ENCODE measurements at places on chromosomes 6 and 20.
A peak's percentile ranks its signal among the peaks of the same experiment; 100 is the strongest.

- DNase-seq, result no peak
These were observed 37.6 kb upstream of the PHIP start for GRCh38 chr6:79115553-79116182.

DNA sequence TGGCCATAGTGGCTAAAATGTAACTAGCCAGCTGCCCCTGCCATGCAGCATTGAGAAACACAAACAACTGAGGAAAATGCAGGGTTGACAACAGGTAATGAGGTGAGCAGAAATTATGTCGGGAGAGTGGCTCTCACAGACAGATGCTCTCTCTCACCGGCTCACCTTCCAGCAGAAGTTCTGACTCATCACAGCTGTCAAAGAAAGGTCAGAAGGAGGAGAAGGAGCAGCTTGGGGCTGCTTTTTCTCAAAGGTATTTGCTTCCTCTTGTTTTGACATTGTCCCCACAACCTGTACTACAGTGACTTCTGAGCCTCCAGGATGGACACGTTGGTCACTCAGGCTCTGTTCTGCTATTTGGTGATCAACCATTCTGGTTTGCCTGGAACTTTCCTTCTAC lies 190.5 kb upstream of the HEY2 start:
- no peak for DNase-seq

- DNase-seq, result no peak
These were observed 1.1 kb upstream of the CDC5L start for GRCh38 chr6:44386364-44386928.

- no peak for DNase-seq
These were observed 358.5 kb downstream of the ZFAND3 start for GRCh38 chr6:38177882-38178583.

DNA sequence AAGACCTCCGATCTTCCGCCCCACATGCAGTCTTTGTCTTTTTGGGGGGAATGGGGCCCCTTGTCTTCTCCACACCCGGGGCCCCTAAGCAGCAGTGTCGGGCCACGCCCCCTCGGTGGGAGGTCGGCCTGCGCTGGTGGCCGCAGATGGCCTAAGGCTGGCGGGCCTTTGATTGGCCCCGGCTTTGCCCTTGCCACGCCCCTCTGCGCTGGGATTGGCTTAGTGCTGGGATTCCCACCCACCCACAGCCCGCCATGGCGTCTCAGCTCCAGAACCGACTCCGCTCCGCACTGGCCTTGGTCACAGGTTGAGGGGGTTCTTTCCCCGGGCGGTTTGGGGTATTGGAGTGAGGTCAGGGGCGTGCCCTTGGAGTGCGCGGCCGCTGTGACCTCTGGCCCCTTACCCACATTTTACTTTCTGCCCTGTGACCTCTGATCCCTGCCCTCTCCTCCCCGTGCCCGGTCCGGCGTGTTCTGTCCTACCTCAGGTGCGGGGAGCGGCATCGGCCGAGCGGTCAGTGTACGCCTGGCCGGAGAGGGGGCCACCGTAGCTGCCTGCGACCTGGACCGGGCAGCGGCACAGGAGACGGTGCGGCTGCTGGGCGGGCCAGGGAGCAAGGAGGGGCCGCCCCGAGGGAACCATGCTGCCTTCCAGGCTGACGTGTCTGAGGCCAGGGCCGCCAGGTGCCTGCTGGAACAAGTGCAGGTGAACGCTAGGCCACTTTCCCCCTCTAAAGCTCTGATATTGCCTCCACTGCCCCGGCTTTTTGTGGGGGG lies at the start of gene HSD17B8:
Gene HSD17B8, plus strand, starts transcription at position 241 of the 776 bp plus-strand sequence. Its CDS starts 14 bp downstream, at position 255.
- DNase-seq, result peak; percentile 93

- peak; percentile 88 for DNase-seq
These were observed 20.8 kb downstream of the C20orf203 start for GRCh38 chr20:32652739-32653526.

- DNase-seq, result no peak
These were observed 67.9 kb downstream of the ZHX3 start for GRCh38 chr20:41249411-41250281.

DNA sequence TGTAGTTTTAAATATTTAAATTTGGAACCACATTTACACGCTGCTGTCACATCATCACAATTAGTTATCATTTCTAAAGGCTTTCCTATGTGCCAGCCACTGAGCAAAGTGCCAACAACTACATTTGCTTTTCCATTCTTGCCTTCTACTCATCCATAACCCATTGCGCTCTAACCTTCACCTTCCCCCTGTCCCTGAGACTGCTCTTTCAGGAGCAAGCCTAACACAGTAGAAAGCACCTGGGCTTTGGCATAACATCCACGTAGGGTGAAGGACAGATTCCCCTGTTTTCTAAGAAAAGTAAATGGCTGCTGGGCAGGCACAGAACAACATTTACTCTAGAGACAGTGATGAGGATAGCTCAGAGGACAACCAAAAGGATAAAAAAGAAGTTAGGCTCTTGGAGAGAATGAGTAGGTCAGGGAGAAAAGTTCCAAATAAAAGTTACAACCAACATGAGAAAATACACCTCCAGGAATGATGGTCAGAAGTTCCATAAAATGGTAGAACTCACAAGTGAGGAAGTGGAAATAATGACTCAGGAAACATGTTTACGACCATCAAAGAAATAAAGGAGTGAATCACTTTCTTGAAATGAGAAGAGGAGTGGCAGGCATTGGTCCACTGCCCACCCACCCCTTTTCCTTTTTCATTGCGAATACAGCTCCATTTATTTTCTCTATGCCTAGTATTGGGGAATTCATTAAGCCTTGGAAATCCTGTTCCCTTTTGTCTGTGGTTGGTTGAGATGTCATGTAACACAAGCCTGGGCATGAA lies 77.2 kb downstream of the PFDN4 start:
- no peak for DNase-seq

- no peak for DNase-seq
These were observed 5.5 kb downstream of the HLA-DQA1 start for GRCh38 chr6:32642720-32643106.

DNA sequence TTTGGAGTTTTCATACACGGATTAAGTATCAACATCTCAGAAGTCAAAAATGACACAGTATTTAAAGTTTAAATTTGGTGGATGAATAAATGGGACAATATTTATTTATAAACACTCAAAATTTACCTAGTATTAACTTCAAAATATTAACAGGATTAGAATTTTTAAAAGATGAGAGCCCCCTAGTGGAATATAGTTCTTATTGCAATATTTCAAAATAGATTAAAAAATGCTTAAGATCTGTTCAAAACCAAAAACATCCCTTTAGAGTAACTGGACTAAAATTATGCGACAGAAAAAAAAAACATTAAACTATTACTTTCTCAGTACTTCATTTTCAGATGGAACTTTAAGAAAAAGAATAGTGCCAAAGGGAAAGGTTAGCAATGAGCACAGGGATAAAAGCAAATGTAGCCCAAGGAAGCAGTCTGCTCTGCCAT lies 56.6 kb downstream of the SNX14 start:
- DNase-seq, result peak; percentile 4

GRCh38 chr20:32484225-32484957 lies 100.7 kb downstream of the NOL4L start:
- DNase-seq, result peak; percentile 19

DNA sequence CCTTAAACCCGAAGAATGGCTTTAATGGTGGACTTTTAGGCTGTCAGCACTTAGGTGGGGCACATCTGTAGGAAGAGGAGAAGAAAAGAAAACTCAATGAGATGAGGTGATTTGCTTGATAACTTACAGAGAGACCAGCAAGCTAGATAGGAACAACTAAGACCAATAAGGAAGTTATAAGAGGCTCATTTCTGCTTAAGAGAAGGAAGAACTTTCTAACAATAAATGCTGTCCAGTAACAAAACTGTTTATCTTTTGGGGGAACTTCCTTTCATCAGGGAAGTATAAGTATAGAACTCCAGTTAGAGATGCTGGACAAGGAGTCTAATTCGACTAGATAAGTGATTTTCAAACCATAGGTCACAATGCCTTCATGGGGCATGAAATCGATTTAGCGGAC lies 107.2 kb upstream of the SIRPA start:
- no peak for DNase-seq

DNA sequence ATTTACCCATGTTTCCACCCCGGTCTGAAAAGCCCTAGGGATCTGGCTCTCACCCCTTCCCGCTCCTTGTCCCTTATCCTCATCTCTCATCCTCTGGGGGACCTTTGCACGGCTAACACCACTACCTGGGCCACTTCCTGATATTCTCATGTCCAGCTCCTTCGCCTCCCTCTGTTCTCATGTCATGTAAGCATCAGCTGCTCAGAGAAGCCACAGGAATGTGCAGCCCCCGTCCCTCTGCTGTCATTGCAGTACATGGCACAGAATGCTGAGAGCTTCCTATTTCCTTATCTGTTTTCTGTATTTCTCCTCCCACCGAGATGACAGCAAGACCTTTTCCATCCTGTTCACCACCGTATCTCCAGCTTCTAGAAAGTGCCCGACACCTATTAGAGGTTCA lies 102.4 kb downstream of the MTHFD1L start:
- no peak for DNase-seq

DNA sequence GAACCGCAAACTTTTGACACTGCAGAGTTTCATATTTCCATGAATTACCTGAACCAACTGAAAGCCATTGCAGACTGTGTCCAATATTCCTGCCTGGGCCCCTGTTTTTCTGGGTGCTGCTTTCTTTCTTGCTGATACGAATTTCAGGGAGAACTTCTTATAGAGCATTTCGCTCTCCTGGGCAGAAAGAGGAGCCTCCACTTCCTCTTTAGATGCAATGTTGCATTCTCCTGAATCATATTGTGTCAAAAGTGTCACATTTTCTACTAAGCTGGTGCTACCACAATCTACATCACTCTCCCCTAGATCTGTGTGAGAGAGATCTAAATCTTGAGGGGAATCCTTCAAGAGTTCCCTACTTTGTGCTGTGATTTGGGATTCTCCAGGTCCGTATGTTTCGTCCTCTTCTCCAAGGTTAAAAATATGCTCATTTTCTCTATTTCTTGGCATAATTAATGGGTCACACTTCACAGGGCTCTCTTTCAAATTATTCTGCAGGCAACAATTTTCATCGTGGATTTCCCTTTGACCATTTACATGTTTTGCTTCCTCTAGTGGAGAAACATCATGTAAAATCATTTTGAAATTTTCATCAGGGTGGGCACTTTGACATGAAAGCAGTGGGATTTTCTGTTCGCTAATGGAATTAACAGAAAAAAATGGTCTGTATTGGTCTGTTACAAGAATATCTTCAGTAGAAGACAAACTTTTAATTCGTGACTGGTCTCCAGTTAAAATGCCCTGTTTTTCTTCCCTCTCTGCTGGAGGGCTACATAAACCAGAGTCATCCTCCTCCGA lies 102.3 kb downstream of the DST start:
- DNase-seq, result no peak

- DNase-seq, result no peak
These were observed 72.6 kb downstream of the NINL start for GRCh38 chr20:25512709-25513108.

DNA sequence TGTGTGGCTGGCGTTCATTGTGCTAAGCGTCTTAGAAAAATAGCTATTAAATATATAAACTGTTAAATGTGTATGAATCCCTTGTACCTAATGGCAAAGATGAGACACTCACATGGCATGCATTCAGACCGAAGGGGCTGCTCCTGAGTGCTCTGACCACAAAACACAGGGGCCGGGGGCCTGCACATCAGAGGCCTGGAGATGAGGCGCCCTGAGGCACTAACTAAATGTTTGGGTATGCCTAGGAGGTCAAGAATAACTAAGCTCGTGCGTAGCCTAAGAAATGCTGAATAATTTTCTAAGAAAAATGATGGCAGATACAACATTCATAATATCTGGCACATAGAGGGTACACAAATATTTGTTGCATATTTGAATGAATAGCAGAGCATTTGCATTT lies 92.5 kb downstream of the PSMB1 start:
- DNase-seq, result no peak

DNA sequence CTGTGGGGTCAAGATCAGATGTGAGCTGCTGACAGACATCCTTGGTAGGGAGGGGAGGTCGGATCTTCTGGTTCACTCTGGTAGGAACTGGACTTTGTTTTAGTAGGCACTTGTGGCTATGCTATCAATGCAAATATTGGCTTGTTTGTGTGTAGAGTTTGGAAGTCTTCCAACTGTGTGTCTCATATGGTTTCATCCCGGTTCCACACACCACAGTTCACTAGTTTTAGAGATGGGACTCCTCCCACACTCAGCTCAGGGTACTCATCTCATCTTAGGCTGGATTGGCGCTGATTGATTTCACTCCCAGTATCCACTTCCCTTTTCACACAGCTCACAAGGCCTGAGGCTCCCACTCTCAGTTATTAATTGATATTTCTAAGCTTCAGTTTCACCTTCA lies 161.3 kb downstream of the THBS2 start:
- DNase-seq, result no peak

- no peak for DNase-seq
These were observed 20.2 kb downstream of the KCNK15 start for GRCh38 chr20:44765701-44766347.

DNA sequence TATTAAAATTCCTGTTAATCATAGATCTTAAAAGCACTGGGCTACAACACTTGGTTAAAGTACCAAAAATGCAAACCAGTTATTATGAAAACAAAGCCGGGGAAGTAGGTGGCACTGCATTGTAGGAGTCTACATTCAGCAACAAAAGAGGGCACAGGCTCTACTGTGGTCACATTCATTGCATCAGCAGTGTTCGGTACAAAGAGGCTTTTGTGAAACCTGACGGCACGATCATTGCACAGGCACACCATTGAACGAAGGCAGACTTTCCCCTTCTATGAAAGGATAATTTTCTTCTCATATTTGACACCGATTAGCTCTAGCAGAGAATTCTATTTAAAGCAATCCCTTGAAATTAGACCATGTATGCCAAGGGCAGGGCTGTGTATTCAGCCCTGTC lies 44.6 kb upstream of the AGPAT4 start:
- no peak for DNase-seq

- DNase-seq, result no peak
These were observed 128.7 kb upstream of the ECI2 start for GRCh38 chr6:4264081-4264480.

DNA sequence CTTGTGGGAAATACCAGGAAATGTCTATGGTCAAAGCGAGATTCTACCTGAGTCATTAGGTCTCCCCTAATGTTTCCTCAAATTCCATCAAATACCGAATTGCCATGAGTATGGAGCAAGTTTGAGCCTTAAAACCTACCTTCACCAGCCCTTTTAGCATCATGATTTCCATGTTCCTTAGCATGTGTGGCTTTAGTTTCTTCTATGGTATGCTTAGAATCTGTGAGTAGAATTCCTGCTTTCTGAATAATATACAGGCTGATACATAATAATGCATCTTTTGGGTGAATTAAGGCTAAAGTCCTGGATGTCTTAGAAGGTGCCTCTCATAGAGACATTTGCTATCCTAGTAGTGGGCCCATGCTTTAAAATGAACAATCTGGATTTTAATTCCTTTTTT lies 32.0 kb downstream of the TSPYL4 start:
- no peak for DNase-seq

GRCh38 chr6:80186082-80186481 lies 79.6 kb downstream of the BCKDHB start:
- DNase-seq, result no peak

Data from CD4-positive, alpha-beta T cell treated with Interleukin-10 for 1 hour (primary cell).